ENCODE measurements at places on chromosomes 7 and 10.

GRCh38 chr7:26533217-26533616, 241.6 kb downstream of the SNX10 start:
- DNase-seq, result no peak

GRCh38 chr10:13221572-13221971, 12.6 kb downstream of the UCMA start:
- no peak for DNase-seq

GRCh38 chr7:117972606-117973005, 99.4 kb upstream of the CTTNBP2 start:
- no peak for DNase-seq

GRCh38 chr7:155467846-155468784, 10.2 kb downstream of the EN2 start:
- no peak for DNase-seq
